ENCODE measurements at places on chromosomes 4 and X.

DNA sequence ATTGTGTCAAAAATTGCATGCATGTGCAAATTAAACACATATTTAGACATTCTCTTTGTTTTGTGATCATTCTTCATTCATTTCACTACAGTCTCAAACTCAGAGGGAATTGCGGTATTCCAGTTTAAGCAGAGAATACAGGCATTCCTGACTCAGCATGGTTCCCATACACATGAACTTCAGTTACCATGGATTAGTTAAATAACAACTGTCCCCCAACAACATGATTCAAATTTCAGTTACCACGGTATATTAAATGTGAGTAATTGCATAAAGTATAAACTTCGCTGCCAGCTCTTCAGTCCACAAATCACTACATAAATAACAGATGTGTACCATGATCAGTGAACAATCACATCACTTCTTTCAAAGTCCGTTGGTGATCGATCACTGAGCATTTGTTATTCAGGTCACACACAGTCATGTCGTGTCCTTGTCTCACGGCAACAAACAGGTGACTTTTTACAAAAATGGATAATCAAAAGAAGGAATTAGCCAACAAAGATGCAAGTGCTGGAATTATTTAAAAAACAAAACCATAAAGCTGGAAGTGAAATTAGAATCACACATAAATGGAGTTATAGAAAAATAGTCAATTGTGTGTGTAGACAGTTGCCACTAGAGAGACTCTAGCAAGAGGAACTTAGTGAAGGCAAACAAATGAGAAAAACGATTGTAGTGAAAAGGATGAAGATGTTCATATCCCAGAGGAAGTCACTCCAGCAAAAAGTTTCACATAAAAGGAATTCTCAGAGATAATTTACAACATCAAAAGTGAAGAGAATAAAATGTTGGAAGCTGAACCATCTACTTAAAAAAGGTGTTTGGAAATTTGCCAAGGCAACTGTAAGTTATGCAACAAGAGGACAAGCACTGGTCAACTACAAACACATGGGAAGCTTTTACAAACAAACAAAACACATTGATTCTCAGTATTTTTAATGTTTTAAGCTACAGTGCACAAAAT is 138.6 kb upstream of the SMARCAD1 start:
- no peak for DNase-seq

DNA sequence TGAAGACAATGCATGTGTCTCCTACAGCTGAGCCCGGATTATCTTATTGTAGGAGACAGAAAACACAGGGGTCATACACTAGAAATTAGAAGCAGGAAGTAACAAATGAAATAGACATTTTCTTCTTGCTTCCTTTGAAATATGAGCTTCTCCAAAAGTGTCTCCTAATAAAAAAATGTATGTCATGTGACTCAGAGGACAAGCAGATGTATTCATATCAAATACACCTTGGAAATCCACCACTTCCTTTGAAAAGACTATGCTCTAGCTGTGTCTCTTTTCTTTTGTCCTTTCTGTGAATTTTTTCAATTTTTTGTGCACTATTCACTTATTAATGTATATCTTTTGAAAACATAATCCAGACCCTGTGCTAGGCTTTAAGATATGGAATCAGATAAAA is 1906.2 kb downstream of the C4orf33 start:
- DNase-seq: no peak

- DNase-seq: no peak
Observed at GRCh38 chr4:162959046-162959445, 207.6 kb downstream of the NAF1 start.

- DNase-seq: no peak
Observed at GRCh38 chr4:6333301-6334202, 63.9 kb downstream of the WFS1 start.

DNA sequence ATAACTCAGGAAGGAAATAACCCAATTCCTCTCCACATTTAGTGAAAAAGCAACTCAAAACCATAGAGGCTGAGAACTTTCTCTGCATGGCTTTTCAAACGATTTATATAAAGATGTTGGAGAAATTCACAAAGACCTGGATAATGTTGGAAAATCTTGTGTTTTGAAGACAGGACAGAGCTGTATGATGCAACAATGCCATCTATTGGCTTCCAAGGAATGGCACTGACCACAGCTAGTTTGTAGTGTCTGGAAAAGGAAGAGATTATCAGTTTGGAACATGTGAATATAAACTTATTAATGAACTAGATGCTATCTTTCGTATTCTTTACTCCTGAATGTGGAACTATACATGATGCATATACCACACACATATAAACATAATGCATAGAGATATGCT is 503.6 kb downstream of the IL1RAPL1 start:
- no peak for DNase-seq

GRCh38 chr4:184851200-184851541 is 25.4 kb upstream of the ACSL1 start:
- DNase-seq: no peak

Data from activated CD8-positive, alpha-beta memory T cell treated with anti-CD3 and anti-CD28 coated beads, Interleukin-2, amount 50 U/mL, for 4 hours (primary cell).